Uterus (tissue), 4 donors: ENCODE measurements at places on chromosomes 7 and 10. TPM values are rescaled to one million over a fixed set of nuclear protein-coding genes. Genes with fewer than 3 reads are reported as not detected.

The FAM25C gene
- not detected for total RNA-seq

The RAB19 gene
- not detected for total RNA-seq

The FFAR4 gene
- total RNA-seq: not detected

The LRRC27 gene
- 32.6 TPM for total RNA-seq

The SPDYE9 gene
- total RNA-seq: not detected
